Effector memory CD8-positive, alpha-beta T cell (primary cell): ENCODE measurements at places on chromosomes 2 and 18.

- DNase-seq = no peak
Measured at GRCh38 chr18:31129398-31130115, 27.3 kb upstream of the DSC2 start.

DNA sequence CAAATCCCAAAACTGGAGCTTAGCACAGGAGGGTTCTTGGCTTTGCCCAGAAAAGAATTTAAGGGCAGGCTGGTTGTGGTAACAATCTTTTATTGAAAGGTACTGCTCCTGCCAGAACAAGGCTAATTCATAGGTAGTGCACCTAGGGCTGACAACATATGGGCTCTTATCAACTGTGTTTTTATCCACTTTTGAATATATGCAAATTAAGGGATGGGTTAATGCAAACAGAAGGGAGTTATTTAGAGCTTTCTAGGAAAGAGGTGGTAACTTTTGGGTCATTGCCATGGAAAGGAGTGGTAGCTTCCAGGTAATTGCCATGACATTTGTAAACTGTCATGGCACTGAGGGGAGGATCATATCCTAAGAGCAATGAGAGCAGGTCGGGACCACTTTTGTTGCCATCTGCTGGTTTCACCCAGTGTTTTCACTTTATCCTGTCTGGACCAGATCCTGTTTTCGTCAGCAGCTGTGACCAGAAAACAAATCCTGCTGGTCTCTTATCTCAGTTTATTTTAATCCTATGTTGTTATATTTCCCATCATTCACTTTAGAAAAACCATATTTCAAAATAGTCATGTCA lies 981 bp downstream of the C2orf66 start:
- no peak for DNase-seq

DNA sequence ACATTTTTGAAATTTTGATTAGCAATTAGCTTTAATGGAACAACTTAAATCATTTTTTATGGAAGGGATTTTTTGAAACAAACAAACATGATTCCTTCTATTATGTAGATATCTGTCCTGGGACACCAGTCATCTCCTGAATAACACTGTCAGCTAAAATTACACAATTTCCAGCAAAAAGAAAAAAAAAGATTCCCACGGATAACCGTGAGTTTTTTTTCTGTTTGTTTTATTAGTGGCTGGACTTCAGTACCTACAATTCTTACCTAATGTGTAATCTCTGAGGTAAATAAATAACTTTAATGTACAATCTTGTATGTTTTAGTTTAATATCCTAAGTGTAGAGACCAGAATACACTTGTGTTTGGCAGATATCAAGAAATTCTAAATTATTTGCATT lies 126.6 kb upstream of the KYNU start:
- no peak for DNase-seq

- DNase-seq = no peak
Measured at GRCh38 chr2:42906557-42907411, 114.4 kb upstream of the HAAO start.

- DNase-seq = no peak
Measured at GRCh38 chr2:123002660-123003248, 1022.3 kb upstream of the CNTNAP5 start.

DNA sequence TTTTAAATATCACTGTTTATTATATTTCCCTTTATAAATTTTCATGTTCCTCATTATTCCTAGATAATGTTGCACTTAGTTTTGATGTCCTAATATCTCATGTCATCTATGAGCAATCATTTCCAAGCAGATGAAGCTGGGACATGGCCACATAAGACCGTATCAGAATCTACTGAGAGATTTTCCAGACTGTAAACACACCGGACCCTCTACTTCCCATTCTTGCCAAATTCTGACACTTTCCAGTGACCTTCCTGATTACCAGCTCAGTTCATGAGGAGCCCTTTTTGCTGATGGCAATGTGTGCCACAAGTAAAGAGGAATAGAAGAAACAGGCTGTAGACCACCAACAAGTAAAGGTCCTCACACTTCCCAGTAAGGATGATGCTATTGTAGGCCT lies 20.3 kb upstream of the PDE1A start:
- no peak for DNase-seq

DNA sequence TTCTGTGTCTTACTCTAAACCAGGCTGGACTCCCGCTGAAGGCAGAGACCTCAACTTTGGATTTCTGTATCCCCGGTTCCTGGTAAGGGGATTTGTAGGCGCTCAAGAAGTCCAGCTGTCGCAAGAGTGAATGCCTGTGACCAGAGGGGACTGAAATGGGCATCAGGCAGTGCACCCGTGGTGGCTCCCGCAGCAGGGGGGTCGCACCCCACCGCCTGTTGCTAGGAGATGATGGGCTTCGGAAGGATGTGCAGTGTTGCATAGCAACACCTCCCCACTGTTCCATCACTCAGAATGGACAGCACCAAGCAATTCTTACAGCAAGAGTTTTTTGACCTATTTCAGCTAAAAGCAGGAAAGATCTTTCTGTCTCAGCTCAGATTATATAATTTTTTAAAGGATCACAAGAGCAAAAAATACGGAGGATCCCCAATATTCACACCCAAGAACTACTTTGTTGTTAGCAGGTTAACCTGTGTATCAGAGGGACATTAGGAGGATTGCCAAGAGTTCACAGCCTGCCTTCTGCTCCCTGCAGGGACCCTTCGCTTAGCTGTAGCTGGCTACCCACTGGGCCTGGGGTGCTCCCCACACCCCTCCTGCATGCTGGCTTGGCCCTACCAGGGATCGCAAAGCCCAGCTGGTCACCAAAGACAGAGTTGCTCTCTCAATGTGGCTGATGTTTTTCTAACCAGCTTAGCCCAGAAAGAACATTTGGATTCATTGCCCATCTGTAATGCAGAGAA lies 63.8 kb downstream of the SOWAHC start:
- no peak for DNase-seq

- DNase-seq = no peak
Measured at GRCh38 chr18:35345460-35345921, 1.3 kb upstream of the ZNF24 start.

GRCh38 chr2:179825494-179825893 lies 35.9 kb downstream of the ZNF385B start:
- no peak for DNase-seq

- DNase-seq = no peak
Measured at GRCh38 chr2:60899892-60900249, 18.5 kb downstream of the REL start.

GRCh38 chr2:234823877-234824376 lies 127.9 kb upstream of the SH3BP4 start:
- DNase-seq = no peak

DNA sequence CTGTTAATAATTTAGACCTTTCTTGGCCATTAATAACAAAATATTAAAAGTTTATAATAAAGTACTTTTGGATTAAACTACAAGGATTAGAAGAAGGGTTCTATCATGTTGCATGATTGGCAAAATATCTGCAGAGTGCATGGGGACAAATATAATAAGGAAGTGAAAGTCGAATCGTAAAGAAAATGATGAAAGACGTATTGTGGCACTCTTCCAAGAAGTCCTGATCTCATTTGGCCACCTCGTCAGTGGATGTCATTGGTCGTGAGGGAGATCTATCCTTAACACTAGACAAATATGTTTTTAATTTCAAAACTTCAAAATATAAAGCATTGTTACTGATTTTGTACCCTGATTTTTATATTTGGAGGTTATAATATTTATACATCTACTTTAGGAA lies 197.7 kb upstream of the STON1 start:
- DNase-seq = no peak

GRCh38 chr18:44937960-44938719 lies 257.5 kb downstream of the SETBP1 start:
- no peak for DNase-seq

- no peak for DNase-seq
Measured at GRCh38 chr18:77249569-77250500, at the start of gene GALR1. TSS of gene GALR1 (plus strand) at chr18:77249848. CDS start at chr18:77250549, 701 bp downstream.

DNA sequence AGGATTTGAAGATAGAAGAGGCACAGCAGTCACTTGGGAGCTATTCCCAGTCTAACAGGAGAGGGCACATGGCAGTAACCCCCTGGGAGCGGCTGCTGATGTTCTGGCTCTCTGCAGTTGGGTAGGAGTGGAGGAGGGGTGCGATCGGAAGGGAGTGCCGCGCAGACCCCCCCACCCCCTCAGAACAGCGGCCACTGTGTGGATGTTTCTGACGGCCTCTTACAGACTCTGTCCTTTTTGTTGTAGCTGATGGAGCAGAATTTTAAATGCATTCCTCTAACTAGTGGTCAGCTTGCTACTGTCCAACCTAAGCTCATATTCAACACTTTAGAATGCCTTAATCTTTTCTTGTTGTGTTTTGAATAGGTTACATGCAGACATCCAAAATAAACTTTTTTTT lies 127.9 kb downstream of the AGAP1 start:
- no peak for DNase-seq

DNA sequence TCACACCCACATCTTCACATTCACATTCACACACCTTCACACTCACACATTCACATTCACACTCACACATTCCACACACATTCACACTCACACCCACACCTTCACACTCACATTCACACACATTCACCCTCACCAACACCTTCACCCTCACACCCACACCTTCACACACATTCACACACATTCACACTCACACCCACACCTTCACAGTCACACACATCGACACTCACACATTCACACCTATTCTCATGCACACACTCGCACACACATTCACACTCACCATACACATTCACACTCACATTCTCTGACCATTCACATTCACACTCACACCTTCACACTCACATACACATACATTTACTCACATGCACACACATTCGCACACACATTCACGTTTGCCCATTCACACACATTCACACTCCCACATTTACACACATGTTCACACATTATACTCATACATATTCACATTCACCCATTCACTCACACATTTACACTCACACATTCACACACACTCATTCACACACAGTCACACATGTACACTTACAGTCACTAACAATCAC lies 62.7 kb downstream of the BIN1 start:
- no peak for DNase-seq

DNA sequence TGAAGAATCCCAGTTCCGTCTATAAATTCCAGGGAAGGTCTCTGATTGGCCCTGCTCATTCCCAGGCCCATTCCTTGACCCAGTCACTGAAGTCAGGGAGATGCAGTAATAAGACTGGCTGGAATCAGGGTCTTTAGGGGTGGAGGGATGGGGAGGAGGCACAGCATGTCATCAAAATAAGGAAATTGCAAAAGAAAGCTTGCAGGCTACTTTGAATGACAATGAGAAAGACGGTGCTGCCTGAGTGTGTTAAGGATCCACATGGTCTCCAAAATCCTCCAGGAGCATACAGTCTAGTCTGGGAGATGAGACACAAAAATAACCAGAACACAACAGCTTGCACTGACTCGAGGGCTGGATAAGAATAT lies 2.0 kb upstream of the DES start:
- no peak for DNase-seq

- no peak for DNase-seq
Measured at GRCh38 chr2:11375689-11376027, 31.2 kb upstream of the ROCK2 start.
